ENCODE measurements at places on chromosomes 7 and 10. TPM values are rescaled to one million over a fixed set of nuclear protein-coding genes. Genes with fewer than 3 reads are reported as not detected.

DNA sequence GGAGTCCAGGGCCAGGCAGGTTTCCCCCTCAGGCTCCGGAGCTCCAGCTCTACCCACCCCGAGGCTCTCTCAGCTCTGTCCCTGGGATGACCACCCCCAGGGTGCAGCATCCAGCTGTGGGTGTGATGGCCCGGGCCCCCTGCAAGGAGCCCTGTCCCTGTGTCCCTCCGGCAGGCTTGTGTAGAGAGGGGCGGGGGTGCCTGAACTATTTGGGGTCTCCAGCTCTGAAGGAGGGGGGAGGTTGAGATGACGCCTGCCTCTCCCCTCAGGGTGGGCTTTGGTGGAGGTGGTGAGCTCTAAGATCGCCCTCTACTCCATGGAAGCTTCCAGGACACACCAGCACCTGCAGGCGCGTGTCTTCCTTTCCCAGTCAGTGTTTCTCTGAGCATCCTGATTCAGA is 39.4 kb downstream of the ADRA2A start:
- DNase-seq = no peak

- no peak for DNase-seq
Observed at GRCh38 chr10:80405626-80406025, 2.7 kb upstream of the PRXL2A start.

DNA sequence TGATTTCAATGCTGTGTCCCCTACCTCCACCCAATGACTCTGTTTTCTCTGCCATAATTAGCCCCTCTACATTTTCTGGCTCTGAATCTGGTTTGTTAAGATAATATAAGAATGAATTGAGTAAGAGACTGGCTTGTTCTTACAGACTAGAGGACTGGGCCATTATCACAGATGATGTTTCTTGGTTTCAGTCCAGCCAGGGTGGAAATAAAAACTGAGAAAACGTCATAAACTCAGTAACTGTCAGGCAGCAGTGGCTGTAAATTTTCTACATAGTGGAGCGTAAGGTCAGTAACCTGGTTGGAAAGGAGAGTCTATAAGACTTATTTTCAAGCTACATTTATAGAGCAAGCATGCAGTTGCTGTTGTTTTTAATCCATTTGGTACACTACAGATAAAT is 485.4 kb downstream of the HTR7 start:
- no peak for DNase-seq

The GPR141 gene
- not detected for total RNA-seq

GRCh38 chr7:128059143-128059988 is 28.1 kb upstream of the LRRC4 start:
- no peak for DNase-seq

DNA sequence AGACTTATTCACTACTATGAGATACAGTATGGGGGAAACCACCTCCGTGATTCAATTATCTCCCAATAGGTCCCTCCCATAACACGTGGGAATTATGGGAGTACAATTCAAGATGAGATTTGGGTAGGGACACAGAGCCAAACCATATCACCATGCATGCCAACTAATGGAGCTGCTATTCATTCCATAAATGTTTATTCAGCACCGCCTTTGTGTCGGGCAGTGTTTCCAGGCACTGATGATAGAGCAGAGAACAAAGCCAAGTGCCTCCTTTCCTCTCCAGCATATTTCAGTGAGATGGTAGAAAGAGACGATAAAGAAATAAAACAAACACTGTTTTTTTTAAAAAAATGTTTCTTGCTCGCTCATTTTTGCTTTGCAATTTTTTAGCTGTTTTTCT is 295.9 kb upstream of the FOXK1 start:
- no peak for DNase-seq

The HIPK2 gene
- 74.7 TPM for total RNA-seq

The CFAP46 gene
- total RNA-seq = 14.9 TPM

The PIK3AP1 gene
- 1.4 TPM for total RNA-seq

GRCh38 chr10:103535595-103535994 is 42.1 kb downstream of the NEURL1 start:
- DNase-seq = no peak

DNA sequence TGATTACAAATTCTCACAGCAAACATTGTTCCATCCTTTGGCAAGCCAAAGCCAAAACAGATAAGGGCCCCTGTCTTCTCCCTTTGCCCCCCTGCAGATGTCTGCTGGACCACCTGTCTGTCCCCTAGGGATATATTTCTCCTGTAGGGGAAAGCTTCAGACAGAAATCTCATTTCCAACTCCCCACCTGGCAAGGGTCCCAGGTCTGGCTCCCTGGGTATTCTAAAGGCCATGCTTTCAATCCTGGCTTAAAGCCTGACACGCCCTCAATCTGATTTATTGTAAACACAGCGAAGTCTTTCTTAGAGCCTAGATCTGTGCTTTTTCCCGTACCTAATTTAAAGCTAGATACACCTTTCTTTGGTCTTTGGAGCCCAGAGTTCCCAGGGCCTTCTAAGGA is 66.1 kb downstream of the KCNMA1 start:
- no peak for DNase-seq

The WEE2 gene
- total RNA-seq = not detected

- no peak for DNase-seq
Observed at GRCh38 chr7:31373337-31374289, 33.1 kb upstream of the NEUROD6 start.

The WAPL gene
- total RNA-seq = 42.4 TPM

DNA sequence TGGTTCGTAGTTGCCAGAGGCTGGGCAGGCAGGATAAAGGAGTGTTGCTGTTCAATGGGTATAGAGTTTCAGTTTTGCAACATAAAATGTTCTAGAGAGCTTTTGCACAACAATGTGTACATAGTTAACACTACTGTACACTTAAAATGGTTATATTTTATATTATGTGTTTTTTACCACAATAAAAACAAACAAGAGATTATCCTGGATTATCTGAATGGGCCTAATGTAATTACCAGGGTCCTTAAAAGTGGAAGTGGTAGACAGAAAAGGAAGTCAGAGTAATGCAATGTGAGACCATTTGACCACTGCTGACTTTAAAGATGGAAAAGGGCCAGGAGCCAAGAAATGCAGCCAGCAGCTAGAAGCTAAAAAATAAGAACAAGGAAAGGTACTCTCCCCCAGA is 159.7 kb downstream of the SGMS1 start:
- no peak for DNase-seq

- no peak for DNase-seq
Observed at GRCh38 chr7:126803060-126803665, 449.6 kb downstream of the GRM8 start.

DNA sequence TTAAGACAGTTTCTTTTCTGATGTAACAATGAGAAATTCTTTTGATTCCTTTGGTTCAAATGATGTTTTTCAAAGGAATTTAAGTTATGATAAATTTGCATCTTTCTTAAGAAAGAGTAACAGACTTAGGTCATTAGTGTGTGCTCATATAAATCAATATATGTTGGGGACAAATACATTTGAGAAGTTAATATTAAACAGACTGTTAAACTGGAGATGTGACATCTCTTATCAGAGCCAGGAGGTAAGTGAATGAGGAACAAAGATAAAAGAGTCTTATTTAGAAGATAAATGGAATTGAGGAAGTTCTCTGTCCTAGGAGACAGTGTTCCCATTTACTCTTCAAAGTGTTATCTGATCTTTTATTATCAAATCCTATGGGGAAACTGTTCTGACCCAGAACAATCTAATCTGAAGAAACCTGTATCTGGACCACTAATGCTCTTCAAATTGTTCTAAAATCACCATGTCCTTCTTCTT is 104.8 kb upstream of the LAMB4 start:
- no peak for DNase-seq

- DNase-seq = peak; percentile 36
Observed at GRCh38 chr10:132360766-132361447, 28.9 kb downstream of the LRRC27 start.

DNA sequence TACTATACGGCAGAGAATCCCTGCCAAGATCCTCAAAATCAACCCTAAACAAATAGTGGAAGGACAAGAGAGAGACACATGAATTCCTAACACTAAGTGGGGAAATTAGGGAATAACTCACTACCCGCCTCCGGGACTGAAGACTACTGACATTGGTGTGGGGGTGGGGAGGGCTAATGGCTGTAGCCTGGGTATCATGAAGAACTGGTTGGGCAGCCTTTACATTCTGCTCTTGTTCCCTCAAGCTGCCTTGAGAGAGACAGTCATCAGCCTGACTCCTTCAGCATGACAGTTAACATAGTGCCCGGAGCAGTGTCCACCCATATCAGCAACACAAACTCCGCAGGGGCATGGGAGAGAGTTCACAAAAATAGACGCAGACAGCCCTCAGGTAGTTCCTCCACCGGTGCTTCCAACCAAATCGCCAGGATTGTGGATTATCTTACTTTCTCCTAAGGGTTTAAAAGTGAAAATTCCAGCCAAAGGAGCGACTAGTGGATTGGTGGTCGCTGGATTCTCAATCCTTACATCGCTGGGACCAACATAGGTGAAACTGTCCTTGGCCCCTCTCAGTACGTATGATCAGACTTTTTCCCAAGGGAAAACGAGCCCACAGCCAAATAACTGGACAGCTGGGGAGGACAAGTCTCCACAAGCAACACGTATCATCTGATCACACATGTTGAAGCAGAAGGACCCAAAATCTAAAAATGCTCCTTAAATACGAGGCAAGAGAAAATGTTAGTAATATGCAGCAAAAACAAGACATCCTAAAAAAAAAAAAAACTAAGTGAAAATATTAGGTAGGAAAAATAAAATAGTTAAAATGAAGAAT is 22.6 kb downstream of the TMEM254 start:
- no peak for DNase-seq

The FRMD4A gene
- total RNA-seq = 9.1 TPM

- no peak for DNase-seq
Observed at GRCh38 chr10:13758312-13758711, 171.5 kb downstream of the PRPF18 start.

GRCh38 chr7:50531928-50532327 is 33.3 kb downstream of the DDC start:
- DNase-seq = no peak

DNA sequence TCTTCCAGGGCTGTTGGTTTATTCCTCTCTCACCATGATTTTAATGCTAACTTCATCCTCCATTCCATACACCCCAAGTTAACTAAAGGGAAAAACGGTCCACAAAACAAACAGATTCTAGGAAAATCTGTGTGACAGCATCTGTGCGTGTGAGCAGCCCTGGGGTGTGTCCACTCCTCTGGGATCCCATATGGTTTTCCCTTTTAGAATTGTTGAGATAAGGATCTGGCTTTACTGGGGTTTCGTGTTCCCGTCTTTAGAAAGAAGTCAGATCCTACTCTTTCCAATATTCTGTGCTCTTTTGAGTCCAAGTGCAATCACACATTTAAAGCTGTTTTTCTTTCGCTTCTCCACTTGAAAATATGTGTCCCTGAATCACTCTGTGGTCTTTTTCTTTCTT is 257.1 kb downstream of the KLF6 start:
- DNase-seq = no peak

GRCh38 chr10:43287056-43288007 is 20.5 kb upstream of the RASGEF1A start:
- DNase-seq = no peak

GRCh38 chr7:131606346-131607290 is 50.2 kb upstream of the PODXL start:
- no peak for DNase-seq

GRCh38 chr7:64630496-64630895 is 35.4 kb upstream of the ZNF107 start:
- DNase-seq = no peak

The TEX47 gene
- not detected for total RNA-seq

GRCh38 chr7:141402277-141402996 is 148.8 kb upstream of the AGK start:
- DNase-seq = no peak

The AOAH gene
- total RNA-seq = 0.83 TPM

- no peak for DNase-seq
Observed at GRCh38 chr10:124219062-124219461, 125.7 kb upstream of the CHST15 start.

GRCh38 chr10:6786579-6787031 is 206.5 kb upstream of the PRKCQ start:
- DNase-seq = no peak

DNA sequence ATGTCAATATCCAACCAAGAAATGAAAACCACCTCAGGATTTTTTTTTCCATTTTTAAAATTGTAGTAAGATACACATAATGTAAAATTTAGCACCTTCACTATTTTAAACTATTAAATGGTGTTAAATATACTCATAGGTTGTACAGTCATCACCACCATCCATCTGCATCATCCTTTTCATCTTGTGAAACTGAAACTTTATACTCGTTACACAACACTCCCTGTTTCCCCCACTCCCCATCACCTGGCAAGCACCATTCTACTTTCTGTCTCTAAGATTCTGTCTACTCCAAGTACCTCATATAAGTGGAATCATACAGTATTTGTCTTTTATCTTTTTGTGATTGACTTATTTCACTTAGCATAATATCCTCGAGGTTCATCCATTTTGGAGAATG is 335.2 kb upstream of the NPSR1 start:
- no peak for DNase-seq

GRCh38 chr7:135466442-135467206 is 43.3 kb downstream of the CNOT4 start:
- DNase-seq = no peak

The PRKRIP1 gene
- 9.7 TPM for total RNA-seq

DNA sequence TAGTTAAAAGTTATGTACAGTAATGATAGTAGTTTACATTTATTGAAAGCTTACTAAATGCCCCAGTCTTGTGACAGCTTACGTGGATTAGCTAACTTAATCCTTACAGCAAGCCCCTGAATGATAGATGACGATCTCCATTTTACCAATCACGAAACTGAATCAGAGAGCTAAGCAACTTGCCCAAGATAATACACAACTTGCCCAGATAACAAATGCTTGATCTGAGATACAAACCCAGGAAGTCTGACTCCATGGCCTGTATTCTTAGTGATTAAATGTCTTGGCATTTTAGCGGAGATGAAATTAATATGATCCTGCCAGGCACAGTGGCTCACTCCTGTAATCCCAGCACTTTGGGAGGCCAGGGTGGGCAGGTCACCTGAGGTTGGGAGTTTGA is 46.9 kb upstream of the FMC1 start:
- DNase-seq = no peak

DNA sequence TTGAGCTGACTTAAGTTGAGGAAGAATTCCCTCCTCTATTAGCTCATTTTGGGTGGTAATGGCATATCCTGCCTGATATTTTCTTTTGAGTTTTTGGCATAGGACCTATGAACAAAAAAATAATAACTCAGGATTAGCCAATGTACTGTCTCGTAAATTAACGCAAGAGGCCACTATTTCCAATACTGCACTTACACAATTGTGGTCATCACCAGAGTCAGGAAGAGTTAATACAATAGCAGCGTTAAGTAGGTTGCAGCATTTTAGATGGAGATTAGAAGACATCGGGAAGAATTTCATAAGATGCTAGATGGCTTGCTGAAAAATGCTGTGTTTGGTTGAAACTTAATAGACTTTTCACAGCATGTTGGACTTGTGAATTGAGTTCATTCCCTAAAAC is 36.4 kb downstream of the ANTXRL start:
- no peak for DNase-seq

The ERVW-1 gene
- not detected for total RNA-seq

DNA sequence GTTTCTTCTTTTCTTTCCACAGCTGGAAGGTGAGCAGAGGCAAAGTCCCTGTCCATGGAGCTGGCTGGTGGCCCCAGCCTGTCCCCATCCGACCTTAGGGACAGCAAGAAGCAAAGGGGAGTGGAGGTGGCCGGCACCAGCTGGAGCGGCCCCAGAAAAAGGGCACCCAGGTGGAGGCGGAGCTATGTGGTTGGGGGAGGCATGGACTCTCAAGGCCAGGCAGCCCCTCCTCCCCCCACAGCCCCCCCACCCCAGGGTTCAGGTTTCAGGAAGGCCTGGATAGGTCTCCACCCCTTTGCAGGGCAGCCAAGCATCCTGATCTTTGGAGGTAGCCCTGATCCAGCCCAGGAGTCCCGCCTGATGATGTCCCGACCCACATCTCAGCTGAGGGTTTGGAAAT is at the start of gene SSC4D:
Gene SSC4D, minus strand, starts transcription at position 161 of the 400 bp plus-strand sequence. CDS start 5,258 bp downstream, outside the sequence.
- no peak for DNase-seq
